ENCODE measurements at places on chromosomes 16 and 17. TPM values are rescaled to one million over a fixed set of nuclear protein-coding genes. Genes with fewer than 3 reads are reported as not detected.

Gene SHISA6
- total RNA-seq: 40.0 TPM

Gene KCNG4
- total RNA-seq: not detected

Gene PRSS33
- total RNA-seq: not detected

Gene NOD2
- total RNA-seq: not detected

Gene SRP68
- total RNA-seq: 101 TPM

Gene CD300LG
- total RNA-seq: not detected

Gene KRT33B
- not detected for total RNA-seq

Gene ABI3
- 9.7 TPM for total RNA-seq

All from A673 (cell line).